Stimulated activated CD8-positive, alpha-beta memory T cell treated with anti-CD3 and anti-CD28 coated beads, Interleukin-7, amount 100 ng/mL, for 1 hour (primary cell): ENCODE measurements at places on chromosomes 4 and X.

GRCh38 chrX:101383679-101384205 is 2.2 kb downstream of the BTK start:
- no peak for DNase-seq

DNA sequence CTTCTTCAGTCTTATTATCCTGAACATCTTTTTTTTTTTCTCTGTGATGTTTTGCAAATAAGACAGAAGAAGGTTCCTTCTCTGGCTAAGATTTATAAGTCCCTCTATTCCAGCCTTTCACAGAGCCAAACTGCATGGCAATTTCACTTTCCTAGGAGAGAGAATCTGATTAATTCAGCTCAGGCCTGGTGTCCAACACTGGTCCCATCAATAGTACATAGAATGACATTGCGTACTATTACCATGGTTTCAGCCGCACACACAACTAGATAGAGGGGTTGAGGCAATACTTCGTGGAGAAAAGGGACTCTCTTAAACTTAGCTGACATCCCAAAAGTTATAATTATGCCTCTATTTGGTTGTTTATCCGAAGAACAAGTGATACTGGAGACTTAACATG is 18.5 kb downstream of the DCAF8L2 start:
- no peak for DNase-seq

DNA sequence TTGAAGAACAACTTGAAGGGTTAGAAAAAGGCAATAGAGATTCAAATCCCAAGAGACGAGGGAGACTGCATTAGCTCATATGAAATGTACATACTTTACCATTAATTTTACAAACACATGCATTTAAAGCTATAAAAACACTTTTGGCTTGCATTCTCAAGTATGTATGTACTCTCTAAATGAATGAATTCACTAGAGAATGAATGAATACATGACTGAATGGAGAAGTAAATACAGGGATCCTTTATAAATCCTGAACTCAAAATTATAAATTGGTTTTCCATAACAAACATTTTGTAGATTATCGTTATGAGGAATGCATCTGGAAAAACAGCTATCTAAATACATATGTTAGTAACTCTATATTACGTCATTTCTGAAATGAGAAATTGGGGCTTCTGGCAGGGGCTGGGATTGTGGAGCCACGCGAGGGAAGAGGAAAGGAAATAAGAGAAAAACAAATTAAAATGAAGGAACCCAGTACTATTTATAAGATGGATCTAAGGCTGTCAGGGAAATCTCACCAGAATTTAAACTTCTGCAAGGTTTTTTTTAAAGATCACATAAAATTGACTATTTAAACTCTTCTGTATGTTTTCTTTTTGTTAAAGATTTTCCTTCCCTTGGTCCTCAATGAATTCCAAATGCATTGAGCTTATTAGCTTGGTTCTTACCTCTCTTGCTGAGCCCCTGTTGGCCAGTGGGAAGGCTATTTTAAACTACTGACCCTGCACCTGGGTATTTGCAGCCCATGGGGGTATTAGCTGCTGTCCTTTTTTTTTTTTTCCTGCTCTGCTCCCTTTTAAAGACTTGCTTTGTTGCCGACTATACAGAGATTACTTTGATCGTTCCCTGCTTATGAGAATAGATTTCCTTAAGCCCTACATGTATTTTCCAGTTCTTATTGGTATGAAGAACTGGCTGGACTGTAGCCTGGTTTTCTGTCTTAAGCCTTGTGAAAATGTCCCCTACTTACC is 207.8 kb downstream of the ADGRL3 start:
- DNase-seq, result no peak

DNA sequence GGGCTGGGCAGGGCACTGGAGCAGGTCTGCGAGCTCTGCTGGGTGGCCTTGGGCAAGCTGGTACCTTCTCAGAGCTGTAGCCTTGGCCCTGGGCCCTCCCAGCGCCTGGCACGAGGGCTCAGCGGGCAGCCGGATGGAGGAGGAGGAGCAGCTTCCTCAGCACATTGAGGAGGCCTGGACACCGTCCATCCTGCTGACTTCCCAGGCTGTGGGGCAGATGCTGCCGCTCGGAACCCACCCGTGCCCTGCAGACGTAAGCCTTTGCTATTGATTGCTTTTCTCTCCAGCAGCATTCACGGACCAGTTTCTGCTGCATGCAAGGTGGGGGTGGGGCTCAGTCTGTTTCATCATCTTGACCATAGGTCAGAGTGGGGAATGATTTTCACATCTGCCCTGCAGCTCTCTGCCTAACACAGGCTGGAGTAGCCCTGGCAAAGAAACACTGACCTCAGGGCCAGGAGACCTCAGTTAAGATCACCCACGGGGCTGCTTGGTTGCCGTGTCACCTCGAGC is 80.7 kb upstream of the PSAPL1 start:
- no peak for DNase-seq

- no peak for DNase-seq
Observed at GRCh38 chrX:110531873-110532580, 173.4 kb downstream of the RTL9 start.

DNA sequence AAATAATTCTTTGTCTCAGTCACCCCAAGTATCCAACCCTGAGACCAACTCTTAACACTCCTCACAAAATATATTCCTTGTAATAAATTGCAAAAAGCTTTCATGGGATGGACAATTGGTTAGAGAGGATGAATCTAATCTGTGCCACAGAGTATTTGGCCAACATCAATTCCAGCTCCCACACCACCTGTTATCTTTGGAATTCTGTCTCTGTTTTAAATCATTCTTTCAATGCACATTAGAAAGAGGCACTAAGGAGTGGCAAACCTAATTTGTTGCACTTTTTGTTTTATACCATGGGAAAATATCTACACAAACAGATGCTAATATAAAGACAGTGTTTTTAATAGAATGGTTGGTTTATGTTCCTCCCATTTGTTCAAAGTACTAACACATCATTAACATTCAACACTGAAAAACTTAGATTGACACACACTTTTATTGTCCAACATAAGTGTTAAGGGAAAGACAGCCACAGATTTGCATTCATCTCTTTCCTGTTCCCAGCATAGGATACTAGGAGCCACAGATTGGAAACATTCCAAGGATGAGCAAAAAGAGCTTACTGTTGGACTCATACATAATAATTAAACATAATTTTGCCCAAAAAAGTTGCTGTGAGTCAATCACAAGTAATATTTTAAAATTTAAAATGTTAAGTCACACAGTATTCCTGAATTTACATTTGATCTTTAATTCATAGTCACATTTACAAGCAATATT is 116.4 kb downstream of the PPA2 start:
- no peak for DNase-seq

DNA sequence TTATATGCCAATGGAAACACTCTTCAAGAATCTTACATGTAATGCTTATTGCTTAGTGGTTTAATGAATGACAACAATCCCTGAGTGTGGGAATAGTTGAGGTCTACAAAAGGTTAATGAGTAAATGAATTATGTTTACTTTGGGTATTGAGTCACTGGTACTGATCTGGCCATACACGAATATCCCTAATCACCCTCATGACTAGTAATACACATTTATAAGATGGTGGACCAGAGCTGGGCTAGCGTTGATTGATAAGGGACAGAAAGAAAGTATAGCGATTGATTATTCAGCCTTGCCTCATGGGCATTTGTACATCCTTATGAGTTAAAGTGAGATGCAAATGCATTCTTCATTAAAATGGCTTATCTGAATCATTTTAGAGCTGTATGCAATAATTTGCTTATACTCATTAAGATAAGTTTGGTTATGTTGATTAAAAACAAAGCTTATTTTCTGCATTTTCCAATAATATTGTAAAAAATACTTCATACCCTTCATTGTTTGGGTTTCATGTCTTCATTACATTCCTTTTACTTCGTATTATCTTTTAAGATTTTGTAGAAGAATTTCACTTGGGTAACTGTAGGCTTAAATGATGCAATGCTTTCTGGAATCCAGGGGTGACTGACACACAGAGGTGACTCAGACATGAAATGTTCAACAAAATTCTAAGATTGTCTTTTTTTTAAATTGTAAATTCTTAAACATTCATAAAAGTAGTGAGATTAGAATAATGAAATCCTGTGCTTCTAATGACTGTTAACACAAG is 47.4 kb downstream of the FGF2 start:
- no peak for DNase-seq

- no peak for DNase-seq
Observed at GRCh38 chrX:151085207-151085606, 91.2 kb upstream of the GPR50 start.

GRCh38 chrX:638482-639131 is 8.0 kb downstream of the SHOX start:
- no peak for DNase-seq

DNA sequence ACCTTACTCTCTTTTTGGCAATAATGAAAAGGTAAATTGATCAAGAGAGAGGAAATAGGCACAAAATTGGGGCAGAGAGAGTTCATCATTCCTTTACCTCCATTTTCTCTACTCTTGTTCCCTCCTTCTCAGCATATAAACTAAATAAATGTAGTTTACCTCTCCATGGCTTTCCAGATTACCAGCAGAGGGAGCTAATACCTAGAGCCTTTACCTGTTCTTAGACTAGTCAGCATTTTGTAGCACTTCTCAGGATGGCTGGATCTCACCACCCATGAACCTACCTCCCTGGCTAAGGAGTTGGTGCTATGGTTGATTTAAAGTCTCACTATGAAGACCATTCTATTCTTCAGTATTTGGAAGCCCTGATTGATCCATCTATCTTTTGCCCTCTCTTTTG is 15.7 kb downstream of the OFD1 start:
- no peak for DNase-seq

DNA sequence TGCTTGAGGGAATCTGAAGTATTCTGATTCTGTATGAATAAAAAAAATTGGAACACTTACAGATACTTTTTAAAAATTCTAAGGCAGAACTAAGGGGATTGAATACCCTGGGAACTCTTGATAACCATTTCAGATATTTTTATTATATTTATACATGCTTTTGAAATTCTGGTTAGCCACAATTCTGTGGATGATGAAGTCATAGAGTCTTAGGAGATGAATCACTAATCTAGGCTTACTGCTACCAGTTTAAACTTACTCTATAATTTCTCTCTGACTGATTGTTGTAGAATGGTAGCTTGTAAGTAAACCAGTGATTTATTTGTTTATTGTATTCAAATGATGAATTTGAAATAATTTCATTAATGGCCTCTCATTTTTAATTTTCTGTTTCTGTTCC is 11.4 kb upstream of the SLAIN2 start:
- no peak for DNase-seq

DNA sequence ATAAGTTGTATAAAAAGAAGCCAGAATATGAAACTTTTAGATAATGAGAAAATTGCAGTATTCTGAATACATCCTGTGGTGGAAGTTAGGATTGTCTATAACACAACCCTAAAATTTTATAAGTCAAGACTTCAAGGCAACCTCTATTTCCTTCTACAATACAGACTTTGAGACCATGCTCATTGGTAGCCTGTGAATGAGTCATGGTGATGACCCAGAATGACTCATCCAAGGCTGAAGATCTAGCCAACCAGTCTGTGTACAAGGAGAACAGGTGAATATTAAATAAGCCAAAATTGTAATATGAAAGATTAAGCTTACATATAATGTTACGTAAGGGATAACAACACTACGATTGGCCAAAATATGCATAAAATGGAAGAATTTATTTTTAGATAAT is 475.9 kb upstream of the GALNT7 start:
- no peak for DNase-seq

DNA sequence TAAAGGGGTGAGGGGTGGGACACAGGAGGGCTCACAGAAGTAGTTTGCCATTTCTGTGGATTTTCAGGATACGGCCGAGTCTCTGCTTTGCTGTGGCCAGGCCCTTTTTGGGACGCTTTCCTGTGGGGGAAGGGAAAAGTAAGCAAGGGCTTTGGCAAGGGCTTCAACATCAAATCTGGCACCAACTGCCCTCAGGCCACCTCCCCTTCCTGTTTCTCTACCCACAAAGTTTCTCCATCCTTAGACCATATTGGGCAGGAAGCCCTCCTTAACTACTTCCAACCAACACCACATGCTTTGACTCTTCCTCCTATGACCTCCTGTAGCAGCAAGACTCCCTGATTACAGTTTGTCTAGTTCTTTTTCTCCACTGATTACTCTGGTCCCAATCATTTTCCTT is 105.1 kb downstream of the PHF8 start:
- DNase-seq, result no peak

DNA sequence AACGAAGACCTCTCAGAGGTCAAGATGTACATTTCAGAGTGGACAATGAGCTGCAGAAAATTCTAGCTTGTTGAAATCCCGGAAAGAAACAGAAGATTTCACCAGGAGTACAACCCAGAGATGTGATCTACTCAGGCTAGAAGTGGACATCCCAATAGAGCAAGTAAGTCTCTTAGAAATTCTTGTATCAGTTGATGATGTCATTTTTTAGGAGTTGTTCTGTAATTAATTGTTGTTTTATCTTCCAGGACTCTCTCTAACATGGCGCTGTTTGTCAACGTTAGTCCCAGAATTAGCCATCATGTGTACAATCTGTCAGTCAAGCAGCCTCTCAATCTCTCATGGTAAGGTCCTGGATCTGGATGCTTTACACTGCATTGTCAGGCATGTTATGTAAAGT is 174.4 kb downstream of the GRIA3 start:
- no peak for DNase-seq
